Endodermal cell (in vitro differentiated cells): ENCODE measurements at places on chromosomes 12 and 14.
A peak's percentile ranks its signal among the peaks of the same experiment; 100 is the strongest.

- DNase-seq, result peak; percentile 88
These were observed 367 bp downstream of the GALNT16 start for GRCh38 chr14:69260190-69260860.

DNA sequence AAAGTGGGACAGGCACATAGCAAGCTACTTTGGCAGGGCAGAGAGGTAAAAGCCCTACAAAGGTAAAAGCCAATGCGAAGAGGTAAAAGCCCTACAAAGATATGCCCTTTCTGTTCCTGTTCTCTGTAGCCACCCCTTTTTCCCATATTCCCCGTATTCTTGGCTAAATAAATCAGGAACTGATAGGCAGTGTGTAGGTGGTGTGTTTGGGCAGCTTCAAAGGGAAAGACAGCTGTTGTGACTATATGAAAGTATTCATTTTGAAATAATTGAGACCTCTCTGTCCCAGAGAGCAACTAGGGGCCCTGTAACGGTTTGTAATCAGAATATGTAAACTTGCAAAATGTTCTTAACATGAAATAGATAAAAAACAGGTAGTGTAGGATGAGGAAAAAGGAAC, 11.3 kb upstream of the SLC41A2 start:
- no peak for DNase-seq

DNA sequence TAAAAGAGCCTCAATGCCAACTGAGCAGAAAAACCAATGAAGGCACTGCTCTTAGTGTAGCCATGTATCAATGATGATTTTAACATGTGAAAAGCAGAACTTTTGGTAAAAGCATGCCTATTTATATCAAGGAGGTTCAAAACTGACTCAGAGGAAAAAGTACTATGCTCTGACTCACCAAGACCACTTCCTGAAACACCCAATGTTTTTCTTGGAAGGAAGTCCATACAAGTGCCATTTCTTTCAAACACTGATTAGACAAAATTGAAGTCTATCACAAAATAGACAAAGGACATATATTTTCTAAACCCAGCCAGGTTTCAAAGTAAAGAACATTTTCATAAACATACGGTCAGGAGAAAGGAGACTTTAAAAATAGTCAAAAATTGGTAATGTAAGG, 88.6 kb downstream of the EPS8 start:
- no peak for DNase-seq

DNA sequence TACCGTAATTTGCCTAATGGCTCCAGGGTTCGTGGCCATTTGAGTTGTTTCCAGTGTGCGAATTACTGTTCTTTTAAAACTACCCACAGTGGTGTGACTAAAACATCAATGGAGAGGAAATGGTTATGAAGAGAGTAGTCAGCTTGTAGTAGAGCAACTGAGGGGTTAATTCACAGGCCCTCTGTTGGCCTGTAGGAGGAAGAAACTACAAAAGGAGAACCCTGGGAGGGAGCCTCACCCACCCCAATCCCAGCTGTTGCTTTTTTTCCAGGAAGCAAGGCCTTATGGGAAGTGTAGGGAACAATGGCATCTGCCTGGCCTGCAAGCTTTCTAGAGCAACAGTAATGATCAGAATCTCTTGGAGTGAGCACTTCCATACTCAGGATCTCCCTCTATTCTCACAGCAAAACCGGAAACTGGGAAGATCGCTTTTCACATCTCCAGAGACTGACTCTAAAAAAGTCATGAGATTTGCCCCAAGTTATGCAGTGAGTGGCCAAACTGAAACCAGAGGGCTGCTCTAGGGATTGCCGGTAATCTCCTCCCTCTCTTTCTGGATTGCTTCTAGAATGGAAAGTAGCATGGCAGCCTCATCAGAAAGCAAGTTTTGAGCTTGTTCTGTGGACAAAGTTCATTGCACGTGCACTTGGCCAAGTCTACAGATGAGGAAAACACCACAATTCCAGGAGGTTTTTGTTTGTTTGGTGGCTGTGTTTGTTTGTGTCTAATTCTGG, 125.3 kb upstream of the PWP1 start:
- DNase-seq, result peak; percentile 83

- DNase-seq, result peak; percentile 81
These were observed 85.5 kb downstream of the CPSF2 start for GRCh38 chr14:92207012-92207927.

DNA sequence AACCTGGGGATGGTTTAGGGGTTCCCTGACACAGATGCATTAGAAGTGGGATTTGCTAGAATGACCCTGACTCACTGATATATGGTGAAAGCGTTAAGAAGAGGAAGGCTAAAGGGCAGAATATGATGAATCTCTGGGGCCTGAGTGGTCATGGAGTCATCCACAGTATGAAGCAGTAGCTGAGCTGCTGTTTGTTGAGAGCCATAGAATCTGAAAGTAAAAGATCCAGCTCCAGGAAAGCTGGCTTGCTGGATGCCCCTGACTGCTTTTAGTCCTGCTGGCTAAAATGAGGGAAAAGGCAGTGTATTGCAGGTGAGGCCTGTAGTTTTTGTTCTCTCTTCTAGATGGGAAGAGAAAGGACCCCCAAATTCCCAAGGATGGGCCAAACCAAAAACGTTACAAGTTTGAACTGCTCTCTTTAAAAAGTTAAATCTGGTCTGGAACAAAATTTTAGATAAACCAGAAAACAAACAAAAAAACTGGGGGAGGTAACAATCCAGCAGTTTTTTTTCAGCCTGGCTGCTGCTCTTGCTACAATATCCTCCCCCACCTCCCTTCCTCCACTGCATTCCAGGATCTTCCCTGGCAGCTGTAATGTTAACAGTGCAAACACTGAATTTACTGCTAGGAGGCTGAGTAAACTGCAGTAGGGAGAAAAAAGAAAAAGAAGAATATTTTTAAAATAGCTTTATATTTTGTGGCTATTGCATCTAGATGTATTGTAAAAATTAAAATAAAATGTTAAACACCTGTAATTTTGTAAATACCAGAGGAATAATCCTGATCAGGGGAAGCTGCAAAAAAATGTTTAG, 16.5 kb downstream of the SEL1L start:
- DNase-seq, result peak; percentile 66

DNA sequence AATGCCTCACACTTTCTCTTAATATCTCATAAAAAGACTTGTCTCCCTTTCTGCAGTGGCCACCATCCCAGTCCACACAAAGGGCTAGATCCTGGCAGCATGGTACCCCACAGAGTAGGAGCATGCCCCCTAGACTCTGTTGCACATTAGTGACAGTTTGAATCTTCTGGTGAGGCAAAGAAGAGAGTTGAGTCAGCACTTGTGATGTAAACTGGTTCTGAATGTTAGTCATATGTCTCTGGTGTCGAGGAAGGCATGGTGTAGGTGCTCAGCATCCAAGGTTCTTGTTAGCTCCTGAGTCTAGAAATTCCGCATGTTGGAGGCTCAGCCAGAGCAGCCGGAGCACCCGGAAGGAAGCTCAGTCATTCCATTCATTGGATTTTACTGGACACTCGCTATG, 9.8 kb downstream of the TTC9 start:
- no peak for DNase-seq

DNA sequence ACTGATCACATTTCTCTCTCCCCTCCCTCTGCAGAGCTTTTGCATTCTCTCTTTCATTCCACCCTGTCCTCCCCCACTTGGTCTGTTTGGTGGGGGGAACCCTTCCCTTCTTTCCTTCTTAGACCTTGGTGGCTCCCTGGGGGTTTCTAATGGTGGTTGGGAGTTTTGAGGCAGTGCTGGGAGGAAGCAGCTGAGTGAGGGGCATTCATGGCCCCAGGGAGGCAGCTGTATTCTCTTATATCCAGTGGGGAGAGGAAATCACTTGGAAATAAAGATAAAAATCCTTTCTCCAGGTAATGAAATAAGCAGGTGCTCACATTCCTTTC, 13.3 kb downstream of the NGDN start:
- DNase-seq, result no peak

DNA sequence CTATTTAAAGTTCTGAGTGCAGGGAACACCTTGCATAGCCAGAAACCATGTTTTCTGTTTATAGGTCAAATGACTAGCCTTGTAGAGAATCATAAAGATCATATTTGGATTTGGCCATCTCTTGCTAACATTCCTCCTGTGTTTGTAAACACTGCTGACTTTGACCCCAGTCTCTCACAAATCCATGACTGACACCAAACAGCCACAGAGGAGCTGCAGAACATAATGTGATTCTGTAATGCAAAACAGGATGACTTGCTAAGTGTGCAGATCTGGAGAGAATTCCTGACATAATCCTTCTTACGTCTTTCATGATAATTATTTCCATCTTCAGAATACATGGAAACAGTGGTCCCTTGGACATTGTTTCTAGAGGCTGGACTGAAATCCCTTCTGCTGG, 211.8 kb downstream of the BMP4 start:
- DNase-seq, result no peak

DNA sequence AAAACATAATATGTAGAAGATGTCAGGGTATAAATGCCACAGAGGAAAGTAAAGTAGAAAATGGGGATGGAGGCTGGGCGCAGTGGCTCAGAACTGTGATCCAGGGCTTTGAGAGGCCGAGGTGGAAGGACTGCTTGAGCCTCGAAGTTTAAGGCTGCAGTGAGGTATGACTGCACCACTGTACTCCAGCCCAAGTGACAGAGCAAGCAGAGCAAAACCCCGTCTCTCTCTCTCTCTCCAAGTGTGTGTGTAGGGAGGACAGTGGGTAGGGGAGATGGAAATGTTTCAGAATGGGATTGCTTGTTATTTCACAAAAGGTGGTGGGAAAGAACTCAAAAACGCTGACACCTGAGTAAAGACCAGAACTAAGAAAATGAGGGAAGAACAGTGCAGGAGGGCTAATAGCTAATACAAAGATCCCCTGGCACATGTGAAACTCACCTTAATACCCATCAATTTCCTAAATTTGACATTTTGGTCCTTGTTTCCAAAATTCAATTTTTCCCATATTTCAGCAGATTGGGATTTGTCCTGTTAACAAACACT, 5.7 kb upstream of the ZCCHC8 start:
- no peak for DNase-seq

GRCh38 chr14:91877376-91877915, 10.1 kb upstream of the TC2N start:
- no peak for DNase-seq

GRCh38 chr14:79822034-79822433, 389.3 kb downstream of the DIO2 start:
- no peak for DNase-seq

GRCh38 chr14:59534361-59534987, 42.1 kb downstream of the CCDC175 start:
- no peak for DNase-seq

DNA sequence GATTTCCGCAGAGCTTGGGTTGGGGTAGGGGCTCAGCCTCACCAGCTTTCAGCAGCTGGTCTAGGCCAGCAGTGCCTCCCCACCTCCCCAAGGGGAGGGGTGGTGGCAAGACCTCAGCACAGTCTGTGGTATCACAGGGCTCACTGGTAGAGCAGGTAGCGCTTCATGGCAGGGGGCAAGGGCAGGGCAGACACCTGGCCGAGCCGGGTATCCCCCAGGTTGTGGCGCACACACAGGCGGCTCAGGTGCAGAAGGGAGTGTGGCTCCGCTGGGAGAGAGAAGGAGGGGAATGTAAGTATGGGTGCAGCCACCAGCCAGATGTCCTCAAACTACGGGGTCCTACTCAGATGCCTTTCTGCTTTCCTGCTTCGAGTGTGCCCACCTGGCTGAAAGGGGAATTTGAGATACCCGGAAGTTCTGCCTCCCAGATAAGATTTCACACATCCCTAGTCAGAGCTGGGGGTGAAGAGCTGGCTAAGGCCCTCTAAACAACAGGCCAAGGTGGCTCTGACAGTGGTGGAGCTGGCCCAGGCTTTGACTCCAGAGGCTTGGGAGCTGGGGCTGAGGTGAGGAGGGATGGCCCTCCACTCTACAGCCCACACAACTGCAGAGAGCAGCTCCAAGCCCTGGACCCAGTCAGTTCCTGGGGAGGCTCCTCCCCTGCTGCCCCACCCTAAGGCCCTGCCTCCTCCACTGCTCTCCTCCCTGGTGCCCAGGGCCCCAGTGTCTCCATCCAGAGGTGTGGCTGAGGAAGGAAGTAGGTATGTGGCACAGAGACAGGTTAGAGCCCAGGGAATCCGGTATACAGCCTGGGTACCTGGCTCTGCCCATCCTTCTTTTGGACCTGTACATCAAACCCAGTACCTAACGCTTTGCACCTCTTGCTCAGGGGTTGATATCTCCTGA, 1.8 kb downstream of the SPSB2 start:
- peak; percentile 71 for DNase-seq

GRCh38 chr14:72418806-72419205, 475.1 kb downstream of the DPF3 start:
- DNase-seq, result no peak

DNA sequence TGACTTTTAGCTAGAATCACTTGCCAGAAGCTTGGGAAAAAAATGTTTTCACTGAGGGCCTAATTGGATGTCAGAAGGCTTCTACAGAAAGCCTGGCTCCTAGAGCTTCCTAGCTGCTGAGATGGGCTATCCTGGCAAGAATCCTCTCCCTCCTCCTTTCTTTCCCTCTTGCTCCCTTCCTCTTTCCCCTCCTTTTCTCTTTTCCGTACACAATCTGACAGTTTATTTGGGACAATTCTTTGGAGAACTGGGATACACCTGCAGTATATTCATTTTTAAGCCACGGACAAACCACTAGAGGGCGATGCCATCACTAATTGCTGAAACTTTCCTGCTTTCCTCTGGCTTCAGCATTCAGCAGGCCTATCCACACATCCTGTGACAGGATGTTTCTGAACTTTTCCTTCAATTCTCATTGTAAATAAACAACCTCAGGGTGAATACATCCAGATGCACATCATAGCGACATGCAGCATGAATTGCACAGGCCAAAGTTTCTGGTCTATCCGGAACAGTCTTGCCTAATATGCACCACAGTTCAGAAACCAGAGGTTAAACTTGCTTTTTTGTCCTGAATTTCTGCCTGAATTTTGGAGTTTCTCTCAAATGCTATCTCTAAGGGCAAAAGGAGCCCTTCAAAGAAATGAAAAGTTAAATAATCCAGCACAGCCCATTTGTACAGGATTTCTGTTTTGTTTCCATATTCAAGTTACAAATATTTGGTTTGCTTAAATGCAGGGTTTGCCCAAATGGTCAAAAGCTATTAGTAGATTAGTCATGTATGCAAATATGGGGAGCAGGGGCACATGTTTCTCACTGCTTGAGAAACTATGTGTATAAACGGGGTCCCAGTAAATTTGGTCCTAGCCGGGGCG, 142.8 kb downstream of the PAWR start:
- DNase-seq, result peak; percentile 88

- peak; percentile 60 for DNase-seq
These were observed 259.6 kb downstream of the AKAP6 start for GRCh38 chr14:32588448-32589320.

DNA sequence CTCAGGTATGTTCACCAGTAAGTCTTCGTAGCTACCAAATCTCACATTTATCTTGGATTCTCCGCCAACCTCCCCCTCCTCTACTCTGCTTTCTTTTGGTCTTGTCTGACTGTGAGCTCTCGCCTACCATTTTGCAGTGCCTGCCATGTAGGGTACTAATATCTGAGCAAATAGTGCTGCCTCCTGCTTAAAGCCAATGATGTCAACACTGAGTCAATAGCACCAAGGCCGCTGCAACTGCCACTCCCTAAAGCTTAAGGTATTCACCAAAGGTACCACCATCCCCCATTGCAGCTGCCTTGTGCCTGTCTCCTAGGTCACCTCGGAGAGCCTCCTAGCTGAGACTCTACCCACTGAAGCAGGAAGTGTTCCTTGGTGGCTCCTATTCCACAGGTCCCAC, 114.8 kb upstream of the FUT8 start:
- DNase-seq, result no peak

- DNase-seq, result no peak
These were observed 24.9 kb downstream of the CRACR2A start for GRCh38 chr12:3727877-3728632.

GRCh38 chr14:34872822-34873588, 2.2 kb downstream of the BAZ1A start:
- no peak for DNase-seq

- DNase-seq, result no peak
These were observed 89.1 kb downstream of the ADGRD1 start for GRCh38 chr12:131042834-131043245.

- DNase-seq, result no peak
These were observed 83.9 kb downstream of the FUT8 start for GRCh38 chr14:65496178-65496993.
